ENCODE measurements at places on chromosomes 7 and 10.
A peak's percentile ranks its signal among the peaks of the same experiment; 100 is the strongest.

GRCh38 chr7:143279186-143280098, 5.3 kb upstream of the TMEM139 start:
- DNase-seq = no peak

- no peak for DNase-seq
Measured at GRCh38 chr7:47722126-47722525, 140.2 kb upstream of the TNS3 start.

DNA sequence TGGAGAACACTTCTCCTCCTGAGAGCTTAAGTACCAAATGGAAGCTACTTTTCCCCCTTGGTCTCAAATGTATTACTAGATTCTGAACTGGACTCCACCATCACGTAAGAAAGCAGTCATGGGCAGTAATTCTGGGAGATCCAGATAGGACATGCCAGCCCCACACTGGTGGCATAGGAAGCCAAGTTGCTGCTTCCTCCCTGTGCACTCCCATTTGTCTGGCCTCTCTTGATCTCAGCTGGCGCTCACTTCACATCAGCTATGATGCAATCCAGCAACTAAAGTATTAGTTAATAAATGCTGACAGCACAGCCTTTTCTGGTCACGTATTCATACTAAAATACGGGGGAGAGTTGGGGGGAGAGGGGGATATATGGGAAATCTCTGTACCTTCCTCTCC, 3.4 kb upstream of the IL6 start:
- DNase-seq = peak; percentile 61

DNA sequence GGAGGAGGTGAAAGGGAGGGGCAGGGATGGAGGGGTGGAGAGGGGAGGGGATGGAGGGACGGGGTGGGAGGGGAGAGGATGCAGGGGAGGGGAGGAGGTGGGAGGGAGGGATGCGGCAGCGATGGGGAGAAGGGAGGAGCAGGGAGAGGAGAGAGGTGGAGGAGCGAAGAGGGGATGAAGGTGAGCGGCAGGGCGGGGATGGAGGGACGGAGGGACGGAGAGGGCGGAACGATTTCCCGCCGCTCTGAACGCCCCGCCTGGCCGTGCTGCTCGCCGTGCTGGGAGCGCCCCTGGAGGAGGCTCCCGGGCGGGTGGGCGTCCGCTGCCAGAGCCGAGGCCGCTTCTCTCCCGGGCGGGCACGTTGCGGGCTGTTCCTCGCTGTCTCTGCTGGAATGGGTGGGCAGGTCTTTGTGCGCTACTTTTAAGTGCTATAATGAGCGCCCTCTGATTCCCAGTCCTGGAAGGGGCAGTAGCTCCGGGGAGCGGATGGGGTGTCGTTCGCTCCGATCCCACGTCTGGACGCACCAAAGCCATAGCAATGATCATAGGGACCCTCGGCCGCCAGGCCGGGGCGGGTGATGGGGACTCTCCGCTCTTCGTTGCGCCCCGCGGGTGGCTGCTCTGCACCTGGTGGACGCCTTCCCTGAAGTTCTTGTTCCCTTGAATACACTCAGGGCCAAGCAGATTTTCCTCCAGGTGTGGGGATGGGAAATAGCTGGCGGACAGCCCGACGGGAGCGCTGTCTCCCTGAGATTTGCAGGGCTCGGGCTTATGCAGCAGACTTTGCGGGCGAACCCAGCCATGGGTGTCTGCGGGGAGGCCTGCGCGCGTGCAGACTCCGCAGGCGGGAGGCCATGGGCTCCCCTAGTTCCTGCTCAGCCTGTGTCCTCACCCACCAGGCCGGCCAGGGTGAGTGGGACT, 81.1 kb upstream of the CPXM2 start:
- no peak for DNase-seq

DNA sequence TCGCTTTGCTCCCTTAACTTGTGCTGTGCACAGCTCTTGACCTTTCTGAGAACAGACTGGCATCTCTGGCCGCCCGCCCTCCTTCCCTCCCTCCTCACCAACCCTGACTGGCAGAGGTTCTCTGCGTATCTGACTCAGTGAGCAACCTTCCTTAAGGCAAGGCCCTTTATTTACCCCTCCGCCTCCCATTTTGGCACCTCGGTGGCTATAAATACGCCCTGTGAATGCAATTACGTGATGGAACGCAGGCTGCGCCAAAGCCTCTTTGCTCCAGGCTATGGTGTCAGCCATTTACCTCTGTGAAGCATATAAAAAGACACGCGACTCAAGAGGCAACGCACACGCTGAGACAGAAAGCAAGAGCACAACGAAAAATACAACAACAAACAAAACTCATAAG, 764.3 kb downstream of the SUGCT start:
- DNase-seq = no peak

DNA sequence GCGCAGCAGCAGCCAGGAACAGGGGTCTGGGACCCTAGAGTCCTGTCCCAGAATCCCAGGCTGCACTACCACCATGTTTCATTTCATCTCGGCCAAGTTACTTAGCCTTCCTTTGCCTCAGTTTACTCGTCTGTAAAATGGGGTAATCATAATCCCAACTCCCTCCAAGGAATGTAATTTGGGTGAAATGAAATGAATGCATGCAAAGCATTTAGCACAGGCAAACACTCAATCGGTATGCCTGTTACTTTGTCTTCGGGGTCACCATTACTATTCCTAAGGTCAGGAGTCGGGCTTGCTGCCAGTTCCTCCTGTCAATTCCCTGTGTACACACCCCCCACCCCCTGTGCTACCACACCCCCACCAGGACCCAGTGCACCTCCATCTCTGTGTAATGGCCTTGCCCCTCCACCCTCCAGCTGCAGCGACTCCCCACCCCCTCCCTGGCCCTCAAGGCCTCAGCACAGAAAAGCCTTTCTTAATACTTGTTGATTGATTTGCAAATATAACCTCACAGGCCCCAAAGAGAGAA, 1.7 kb downstream of the TNS3 start:
- DNase-seq = peak; percentile 51

Data from suppressor macrophage (primary cell).